NCI-H1694 treated with DMSO at 0.1 percent for 48 hours (cell line): ENCODE measurements at places on chromosomes 1 and 21.

- no peak for DNase-seq
Observed at GRCh38 chr1:52179073-52179472, 37.2 kb downstream of the ZFYVE9 start.

DNA sequence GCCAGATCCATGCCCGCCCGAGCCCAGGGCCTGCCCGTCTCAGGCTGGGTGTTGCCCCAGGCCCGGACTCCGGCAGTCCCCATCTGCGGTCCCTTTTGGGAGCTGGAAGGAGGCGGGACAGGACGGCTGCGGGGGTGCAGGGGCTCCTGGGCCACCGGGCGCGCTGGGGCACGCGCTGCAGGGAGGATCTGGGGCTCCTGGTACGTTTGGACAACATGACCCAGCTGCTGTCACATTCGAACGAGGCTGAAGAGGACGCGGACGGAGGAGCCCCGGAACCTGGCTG is 6.6 kb upstream of the CALML6 start:
- DNase-seq = no peak

GRCh38 chr1:206035027-206035426 is 11.3 kb upstream of the CTSE start:
- no peak for DNase-seq

GRCh38 chr1:59999006-59999405 is 72.4 kb upstream of the CYP2J2 start:
- no peak for DNase-seq

DNA sequence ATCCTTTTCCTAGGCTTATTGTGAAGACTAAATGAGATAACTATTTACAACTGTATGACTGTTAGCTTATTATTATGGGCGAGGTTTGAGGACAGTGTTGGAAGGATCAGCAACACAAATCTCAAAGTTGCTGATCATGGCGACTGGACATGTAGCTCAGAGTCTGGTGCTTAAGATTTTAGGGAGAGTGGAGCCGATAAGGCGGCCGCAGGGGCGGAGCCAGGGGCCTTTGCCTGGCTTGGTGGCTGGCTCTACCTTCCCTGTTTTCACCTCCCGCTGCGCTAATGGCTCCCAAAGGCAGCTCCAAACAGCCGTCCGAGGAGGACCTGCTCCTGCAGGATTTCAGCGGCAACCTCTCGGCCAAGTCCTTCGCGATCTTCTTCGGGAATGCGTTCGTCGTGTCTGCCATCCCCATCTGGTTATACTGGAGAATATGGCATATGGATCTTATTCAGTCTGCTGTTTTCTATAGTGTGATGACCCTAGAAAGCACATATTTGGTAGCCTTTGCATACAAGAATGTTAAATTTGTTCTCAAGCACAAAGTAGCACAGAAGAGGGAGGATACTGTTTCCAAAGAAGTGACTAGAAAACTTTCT is 45.5 kb downstream of the GIPC2 start:
- no peak for DNase-seq

GRCh38 chr1:27879374-27880082 is 7.2 kb downstream of the THEMIS2 start:
- DNase-seq = no peak

- DNase-seq = no peak
Observed at GRCh38 chr21:46110499-46111192, 12.7 kb downstream of the COL6A2 start.

- DNase-seq = no peak
Observed at GRCh38 chr1:198176179-198176578, 19.4 kb downstream of the NEK7 start.

DNA sequence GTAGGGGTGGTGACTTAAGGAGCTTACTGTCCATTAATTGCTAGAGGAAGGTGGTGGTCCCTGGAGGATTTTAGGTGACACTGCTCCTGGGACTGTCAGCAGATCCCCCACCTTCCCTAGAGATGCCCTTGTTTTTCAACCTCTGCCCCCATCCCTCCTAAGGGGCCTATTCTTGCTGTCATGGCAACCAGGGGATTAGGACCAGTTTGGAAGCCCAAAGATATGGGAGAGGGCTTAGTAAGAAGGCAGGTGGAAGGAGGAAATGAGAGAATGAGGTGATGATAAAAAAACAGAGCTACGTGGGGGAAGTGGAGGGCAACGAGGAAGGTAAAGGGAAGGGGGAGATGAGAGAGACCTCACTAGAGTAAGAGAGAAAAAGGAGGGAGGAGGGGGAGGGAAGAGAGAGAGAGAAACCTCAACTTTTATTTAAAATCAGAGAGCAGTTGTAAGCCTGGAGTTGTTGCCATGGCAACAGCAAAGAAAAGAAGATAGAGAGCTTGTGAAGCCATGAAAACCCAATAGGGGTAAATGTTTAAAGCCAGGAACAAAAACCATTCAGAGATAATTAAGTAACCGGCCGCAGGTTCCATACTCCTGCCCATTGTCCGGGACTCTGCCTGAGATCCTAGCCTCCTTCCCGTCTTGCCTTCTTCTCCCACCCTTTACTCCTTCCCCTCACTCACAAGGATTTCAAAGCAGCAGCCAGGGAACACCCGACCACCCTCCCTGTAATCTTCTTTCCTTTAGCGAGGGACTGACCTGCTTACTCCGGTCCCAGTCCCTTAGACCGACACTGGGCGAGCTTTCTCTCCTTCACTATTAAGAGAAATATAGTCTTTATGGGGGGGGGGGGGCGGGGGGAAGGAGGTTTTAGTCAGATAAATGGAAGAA is 20.6 kb downstream of the KIRREL1 start:
- no peak for DNase-seq

- no peak for DNase-seq
Observed at GRCh38 chr21:36554411-36555157, 74.7 kb upstream of the CLDN14 start.

DNA sequence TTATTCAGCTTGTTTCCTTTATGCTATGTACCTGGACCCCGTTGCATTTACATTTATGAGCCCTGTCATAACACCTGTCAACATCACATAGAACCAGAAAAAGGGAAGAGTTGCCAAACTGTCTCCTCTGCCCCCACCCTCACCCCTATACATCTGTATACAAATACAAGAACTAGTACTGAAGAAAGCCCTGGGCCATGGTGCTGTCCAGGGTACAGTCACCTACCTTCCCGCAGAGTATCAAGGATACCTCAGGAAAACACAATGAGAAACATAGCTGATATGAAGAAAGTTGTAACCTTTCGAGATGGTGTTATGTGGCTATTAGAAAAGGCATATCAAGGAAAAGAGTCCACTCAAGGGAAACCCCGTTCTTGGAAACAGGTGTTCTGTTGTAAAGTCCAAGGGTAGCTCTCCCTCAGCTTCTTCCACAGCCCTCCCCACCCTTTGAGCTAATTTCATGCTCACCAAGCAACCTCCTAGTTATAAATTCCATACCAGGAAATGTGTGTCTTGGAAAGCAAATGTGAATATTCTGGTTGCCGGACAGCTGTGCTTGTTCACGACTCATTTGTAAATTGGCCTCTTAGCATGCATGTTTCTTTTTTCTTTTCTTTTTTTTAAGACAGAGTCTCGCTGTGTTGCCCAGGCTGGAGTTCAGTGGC is 16.7 kb upstream of the AVPR1B start:
- DNase-seq = no peak

- no peak for DNase-seq
Observed at GRCh38 chr1:210689826-210690225, 361.1 kb downstream of the HHAT start.

DNA sequence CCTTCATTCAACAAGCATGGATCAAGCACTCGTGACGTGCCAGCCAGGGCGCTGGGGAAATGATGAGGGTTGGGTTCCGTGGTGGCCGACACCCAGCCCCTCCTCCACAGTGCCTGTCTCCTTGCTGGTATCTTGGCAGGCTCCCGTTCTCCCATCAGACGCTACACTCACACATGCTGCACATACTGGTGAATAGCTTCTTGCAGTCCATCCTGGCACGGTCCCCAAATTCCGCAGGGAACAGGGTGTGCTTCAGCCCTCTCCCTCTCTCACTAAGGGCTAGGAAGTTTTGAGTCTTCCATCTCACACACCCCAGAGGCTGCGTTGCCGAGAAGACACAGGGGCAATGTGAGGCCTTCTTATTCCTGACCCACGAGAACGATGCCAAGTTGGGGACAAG is 10.1 kb upstream of the MEF2D start:
- DNase-seq = no peak

DNA sequence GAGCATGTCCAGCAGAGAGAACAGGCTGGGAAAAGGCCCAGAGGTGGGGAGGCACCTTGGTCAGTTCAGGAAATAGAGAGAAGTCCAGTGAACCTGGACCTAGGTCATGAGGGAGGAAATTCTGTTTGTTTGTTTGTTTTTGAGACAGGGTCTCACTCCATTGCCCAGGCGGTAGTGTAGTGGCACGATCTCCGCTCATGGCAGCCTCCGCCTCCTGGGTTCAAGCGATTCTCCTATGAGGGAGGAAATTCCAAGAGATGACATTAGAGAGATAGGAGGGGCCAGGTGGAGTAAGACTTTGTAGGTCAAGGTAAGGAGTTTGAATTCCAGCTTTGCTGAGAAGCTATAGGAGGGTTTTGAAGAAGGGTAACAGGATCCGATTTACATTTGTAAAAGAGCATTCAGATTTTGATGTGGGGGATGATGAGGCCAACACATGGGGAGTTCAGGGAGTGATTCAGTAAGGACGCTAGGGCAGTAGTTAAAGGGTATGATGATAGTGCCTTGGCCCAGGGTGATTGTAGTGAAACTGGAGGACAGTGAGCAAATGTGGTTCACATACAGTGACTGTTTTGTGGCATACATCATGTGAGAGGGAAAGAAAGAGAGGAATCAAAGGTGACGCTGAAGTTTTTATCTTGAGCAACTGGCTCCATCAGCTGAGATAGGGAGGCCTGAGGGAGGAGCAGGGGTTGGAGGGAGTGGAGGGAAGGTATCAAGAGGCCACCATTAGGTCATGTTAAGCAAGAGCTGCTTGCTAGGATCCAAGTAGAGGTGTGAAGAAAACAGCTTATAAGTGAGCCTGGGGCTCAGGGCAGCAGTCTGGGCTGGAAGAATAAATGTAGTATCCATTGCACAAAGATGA is 8.3 kb upstream of the TRABD2B start:
- DNase-seq = no peak

DNA sequence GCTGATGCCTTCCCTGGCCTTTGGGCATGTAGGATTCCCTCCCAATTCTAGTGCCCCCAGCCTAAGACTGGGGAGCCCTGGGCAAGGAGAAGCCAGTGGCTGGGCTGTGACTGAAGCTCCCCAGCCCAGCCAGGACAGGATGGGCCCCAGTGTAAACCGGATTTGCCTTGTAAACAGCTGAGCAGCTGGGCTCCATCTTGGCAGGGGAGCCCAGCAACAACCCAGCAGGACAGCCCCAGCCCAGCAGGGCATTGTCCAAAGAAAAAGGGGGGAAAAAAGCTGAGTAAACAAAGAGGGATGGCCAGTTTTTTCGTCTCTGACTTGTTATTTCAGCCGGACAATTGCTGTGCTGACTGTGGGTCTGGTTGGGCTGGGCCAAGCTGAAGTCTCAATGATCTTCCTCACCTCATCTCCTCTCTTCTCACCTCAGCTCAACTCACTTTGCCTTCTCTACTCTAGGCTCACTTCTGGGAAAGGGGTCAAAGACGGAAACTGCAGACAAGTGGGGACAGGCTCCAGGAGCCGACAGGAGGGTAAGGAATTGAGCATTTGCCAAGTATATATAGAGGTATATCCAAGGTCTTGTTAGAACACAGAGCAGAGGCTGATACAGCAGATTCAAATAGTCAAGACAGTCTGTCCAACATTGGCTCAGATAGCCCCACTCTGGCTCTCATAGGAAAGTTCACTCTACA is 97.7 kb downstream of the TMEM53 start:
- no peak for DNase-seq
